ENCODE measurements at places on chromosomes 13 and 19.
A peak's percentile ranks its signal among the peaks of the same experiment; 100 is the strongest.

DNA sequence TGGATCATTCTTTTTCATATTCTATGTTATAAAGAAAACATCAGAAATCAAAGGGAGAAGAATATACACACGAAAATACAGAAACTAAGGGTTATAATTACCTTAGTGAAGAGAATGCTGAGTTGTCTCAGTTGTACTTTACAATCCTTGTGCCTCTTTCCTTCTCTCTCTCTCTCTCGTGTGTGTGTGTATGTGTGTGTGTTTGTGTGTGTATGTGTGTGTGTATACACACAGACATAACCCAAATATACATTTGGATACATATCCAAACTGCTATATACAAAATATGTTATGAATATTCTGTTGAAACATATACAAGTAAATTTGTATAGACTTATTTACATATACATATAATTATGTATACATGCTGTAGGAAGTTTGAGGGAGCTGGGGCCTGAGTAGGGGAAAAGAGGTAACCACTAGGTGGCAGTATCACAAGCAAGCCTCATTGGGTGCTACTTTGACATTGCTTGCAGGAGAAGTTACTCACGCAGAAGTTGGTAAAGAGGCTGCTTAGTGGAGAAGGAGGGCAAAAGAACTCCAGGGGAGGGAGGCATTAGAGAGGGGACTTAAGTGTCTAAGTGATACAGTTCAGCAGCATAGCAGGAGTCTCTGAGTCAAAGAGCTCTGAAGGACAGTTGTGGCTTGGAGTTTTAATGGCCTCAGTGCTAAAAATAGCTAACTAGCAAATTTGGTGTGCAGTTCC lies 465.1 kb upstream of the PCDH20 start:
- DNase-seq, result no peak

DNA sequence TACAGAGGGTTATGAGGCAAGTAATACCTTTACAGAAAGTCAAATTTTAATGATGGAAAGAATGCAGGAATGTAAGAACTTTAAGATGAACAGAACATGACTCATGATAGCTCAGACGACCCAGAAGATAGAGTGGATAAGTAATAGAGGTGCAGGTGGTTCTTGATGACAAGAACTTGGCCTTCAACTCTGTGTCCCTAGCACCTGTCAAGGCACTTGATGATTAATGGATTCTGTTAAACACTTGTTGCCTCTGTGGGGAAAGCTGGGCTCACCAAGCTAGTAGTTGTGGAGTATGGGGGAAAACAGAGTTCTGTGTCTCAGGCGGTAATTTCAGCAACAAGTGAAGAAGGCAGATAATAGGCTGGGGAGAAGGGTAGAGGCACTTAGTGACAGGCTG lies 306.2 kb downstream of the ATP8A2 start:
- DNase-seq, result no peak

- DNase-seq, result peak; percentile 36
Observed at GRCh38 chr19:800360-801029, 3.2 kb downstream of the PTBP1 start.

DNA sequence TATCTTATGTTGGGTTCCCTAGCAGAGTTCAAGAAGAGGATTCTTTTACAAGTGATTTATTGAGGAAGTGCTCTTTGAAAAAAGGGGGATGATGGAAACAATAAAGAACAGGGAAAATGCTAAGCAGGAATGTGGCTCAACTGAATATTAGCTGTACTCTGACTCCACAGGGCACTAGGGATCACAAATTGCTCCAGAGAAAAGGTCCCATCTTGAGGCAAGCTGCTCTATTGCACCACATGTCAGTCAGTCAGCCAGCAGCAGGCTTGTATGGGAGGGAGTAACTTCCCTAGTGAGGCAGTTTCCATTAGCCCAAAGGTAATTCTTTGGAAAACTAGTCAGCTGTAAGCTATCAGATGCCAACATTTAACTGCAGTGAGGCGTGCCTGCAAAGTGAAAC lies 73.3 kb upstream of the FNDC3A start:
- no peak for DNase-seq

DNA sequence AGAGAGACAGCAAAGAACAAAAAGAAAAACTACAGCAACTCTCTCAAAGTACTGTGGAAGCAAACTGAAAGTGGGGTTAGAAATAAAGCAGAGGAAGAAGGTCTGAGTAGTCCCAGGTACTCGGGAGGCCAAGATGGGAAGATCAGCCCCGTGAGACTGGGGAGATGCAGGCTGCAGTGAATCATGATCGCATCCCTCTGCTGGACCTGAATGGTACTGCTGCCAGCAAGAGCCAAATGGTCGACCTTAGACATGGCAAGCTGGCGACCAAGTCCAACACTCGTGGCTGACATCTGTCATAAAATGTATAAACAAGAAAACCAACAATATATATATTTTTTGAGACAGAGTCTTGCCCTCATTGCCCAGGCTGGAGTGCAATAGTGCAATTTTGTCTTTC lies 33.7 kb upstream of the ZNF724 start:
- DNase-seq, result peak; percentile 32
